ENCODE measurements at places on chromosomes 1 and 21.
A peak's percentile ranks its signal among the peaks of the same experiment; 100 is the strongest.

DNA sequence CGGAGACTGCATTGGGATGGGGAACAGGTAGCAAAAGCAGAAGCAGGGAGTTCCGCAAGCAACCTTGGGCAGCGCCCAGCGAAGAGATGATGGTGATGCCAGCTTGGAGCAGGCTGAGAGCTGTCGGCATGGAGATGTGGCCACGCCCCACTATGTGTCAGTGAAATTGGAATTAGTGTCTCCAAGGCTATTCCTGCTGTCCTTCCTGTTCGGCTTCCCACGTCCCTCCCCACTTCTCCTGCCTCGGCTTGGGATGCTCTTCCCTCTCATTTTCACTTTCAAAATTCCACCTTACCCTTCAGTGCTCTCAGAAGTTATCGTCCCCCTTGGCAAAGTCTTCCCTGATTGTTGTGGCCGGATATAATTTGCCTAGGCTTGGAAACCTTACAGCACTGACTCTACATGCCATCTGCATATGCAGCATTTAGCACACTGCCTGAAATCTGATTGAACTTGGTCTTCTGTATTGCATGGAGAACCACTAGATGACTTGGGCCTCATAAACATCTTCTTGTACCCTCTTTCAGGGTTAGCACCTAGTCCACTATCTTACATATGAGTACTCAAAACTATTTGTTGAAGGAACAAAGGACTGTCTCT, 270.7 kb upstream of the RUNX1 start:
- DNase-seq: no peak

DNA sequence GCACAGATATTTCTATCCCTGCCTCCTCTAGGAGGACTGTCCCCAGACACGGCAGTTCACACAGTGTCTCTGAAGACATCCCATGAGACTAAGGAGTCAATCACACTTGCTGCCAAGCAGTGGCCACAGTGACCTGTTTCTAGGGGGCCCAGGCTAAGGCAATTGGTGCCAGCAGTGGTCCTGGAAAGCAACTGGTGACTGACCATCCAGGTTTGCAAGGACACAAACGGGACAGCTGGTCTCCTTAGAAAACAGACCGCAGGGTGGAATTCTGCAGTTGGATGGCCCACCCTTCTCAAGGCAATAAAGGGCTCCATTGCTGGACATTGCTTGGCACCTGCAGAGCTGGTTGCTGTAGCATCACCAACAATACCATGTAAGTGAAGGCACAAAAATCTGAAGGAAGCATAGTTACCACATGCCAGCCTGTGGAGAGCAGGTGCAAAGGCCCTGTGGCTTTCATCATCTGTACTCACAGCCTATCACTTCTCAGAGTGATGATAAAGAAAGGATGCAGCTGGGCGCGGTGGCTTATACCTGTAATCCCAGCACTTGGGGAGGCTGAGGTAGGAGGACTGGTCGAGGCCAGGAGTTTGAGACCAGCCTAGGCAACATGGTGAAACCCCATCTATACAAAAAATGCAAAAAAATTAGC, 81.5 kb downstream of the STUM start:
- no peak for DNase-seq

- no peak for DNase-seq
These were observed 5.8 kb upstream of the ALDH4A1 start for GRCh38 chr1:18907917-18908845.

DNA sequence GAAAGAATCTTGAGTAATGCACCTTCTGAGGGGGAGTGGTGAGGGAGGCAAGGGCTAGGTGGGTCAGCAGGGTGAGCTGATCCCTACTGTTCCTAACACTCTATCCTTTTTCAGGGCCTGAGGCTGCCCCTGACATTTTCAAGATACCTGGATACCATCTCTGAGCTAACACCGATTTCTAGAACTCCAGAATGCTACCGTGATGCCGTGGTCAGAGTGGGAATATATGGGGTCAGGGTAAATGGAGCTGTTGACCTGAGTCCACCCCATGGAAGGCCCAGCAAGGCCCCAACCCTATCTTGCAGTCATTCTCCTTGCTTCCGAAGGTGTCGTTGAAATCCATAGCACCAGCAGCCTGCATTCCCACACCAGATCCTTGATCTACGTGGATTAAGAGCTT, 18.0 kb upstream of the PTPRF start:
- DNase-seq: no peak

GRCh38 chr1:107785496-107786202, 179.3 kb downstream of the VAV3 start:
- no peak for DNase-seq

DNA sequence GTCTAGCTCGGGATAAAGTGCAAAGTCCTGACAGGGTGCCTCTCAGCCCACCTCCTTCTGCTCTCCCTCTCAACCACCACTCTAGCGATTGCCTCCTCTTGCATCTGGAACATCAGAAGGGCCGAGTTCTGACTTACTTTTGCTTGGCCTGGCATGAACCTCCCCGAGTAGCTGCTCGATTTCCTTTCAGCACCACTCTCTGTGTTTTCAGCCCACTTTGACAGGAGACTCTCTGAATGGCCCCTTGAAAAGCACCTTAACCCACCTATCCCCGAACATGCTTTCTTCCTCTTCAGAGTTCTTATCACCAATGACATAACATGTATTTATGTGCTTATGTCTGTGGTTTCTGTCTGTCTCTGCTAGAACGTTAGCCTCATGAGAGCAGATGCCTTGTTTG, 225.8 kb upstream of the RUNX1 start:
- DNase-seq: no peak

GRCh38 chr1:156082309-156083091, at the start of gene MEX3A:
TSS of gene MEX3A (minus strand) at chr1:156082465. CDS start at chr1:156081998, 467 bp downstream.
- peak; percentile 72 for DNase-seq

GRCh38 chr1:224922404-224923164, 6.9 kb upstream of the DNAH14 start:
- peak; percentile 45 for DNase-seq

DNA sequence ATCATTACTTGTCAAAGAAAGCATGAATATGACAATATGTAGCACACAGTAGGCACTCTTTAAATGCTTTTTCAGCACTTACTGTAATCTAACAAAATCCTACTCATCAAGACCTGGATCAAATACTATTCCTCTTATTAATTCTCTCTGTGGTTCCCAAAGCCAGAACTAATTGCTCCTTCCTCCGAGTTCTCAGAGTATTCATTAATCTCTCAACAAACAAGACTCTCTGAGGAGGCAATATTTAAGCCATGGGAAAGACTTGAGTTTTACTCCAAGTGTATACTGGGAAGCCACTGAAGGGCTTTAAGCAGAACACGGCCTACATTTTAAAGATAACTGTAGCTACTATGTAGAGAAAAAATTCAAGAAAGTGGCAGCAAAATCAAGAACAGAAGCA, 79.7 kb downstream of the ENAH start:
- no peak for DNase-seq

GRCh38 chr1:204509186-204509635, 7.0 kb upstream of the MDM4 start:
- no peak for DNase-seq

- DNase-seq: no peak
These were observed 44.6 kb downstream of the TOR3A start for GRCh38 chr1:179126338-179127060.
